ENCODE measurements at places on chromosomes 1 and 21. TPM values are rescaled to one million over a fixed set of nuclear protein-coding genes. Genes with fewer than 3 reads are reported as not detected.

GRCh38 chr21:38310646-38311485 lies 54.1 kb downstream of the KCNJ15 start:
- DNase-seq, result peak; percentile 80

GRCh38 chr1:170274131-170274501 lies 128.4 kb downstream of the NTMT2 start:
- no peak for DNase-seq

DNA sequence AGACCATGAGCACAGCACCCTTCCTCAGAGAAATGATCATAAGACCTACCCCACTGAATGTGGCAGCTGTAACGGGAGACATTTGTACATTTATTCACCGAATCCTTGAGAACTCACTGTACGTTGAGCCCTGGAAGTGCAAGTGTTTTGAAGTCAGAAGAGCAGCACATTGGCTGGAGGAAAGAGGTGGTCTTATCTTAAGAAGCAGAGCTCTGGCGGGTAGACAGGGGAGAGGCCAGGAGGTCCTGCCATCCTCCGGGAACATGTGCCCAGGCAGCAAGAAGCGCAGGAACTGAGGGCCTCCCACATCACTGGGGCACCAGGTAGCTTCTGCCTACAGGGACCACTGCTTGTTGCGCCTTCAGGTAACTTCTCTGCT lies 169.2 kb upstream of the IRF2BP2 start:
- no peak for DNase-seq

- DNase-seq, result no peak
Observed at GRCh38 chr21:36706951-36707762, 8.2 kb downstream of the SIM2 start.

GRCh38 chr1:156692925-156693847 lies 12.2 kb downstream of the CRABP2 start:
- no peak for DNase-seq

- no peak for DNase-seq
Observed at GRCh38 chr1:165222580-165222979, 133.9 kb downstream of the LMX1A start.

- DNase-seq, result no peak
Observed at GRCh38 chr1:2394761-2395160, 3.1 kb downstream of the RER1 start.

- DNase-seq, result no peak
Observed at GRCh38 chr1:228043281-228043848, 36.6 kb downstream of the WNT3A start.

DNA sequence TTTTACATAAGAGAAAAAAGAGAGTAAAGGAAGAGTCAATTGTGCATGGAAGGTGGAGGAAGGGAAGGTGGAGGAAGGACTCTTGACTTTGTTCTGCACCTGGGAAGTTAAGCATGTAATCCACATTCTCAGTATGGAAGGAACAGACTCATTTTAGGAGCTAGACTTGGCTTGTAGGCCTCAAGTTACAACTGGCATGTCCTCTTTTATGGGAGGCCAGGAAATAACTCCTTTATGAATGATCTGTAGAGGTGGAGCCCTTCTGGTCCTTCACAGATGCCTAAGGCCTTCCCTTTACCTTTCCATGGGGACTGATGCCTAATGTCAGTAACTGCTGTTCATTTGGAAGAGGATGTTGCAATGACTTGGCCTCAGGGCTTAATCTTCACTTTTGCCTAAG lies 29.4 kb upstream of the CCSAP start:
- no peak for DNase-seq

DNA sequence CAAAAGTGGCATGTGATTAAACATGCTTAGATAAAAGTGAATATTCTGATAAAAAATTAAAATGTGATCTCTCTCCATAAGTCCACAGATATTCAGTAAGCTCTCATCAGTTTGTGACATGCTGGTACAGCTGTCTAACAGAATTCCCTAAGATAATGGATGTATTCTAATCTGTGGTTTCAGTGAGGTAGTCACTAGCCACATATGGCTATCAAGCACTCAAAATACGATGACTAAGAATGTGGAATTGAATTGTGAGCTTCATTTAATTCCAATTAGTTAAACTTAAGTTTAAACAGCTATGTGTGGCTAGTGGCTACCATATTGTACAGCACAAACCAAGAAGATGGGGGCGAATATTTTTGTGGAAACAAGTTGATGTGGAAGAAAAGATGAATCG lies 4.1 kb upstream of the REG4 start:
- DNase-seq, result no peak

SLC25A34 gene
- 0.61 TPM for total RNA-seq

ZFP69 gene
- total RNA-seq, result 1.1 TPM

A3GALT2 gene
- total RNA-seq, result not detected

EFNA3 gene
- 115 TPM for total RNA-seq
